ENCODE measurements at places on chromosomes 4 and X. TPM values are rescaled to one million over a fixed set of nuclear protein-coding genes. Genes with fewer than 3 reads are reported as not detected.

GRCh38 chr4:70671091-70671490, 4.8 kb upstream of the JCHAIN start:
- H3K4me1 ChIP-seq: no peaks in the 10 kb centered on the region
- DNase-seq: no peak
- no peaks in the 10 kb centered on the region for H3K27me3 ChIP-seq
- H3K27ac ChIP-seq: no peak overlapping the region
- no peak overlapping the region for H3K4me3 ChIP-seq

DNA sequence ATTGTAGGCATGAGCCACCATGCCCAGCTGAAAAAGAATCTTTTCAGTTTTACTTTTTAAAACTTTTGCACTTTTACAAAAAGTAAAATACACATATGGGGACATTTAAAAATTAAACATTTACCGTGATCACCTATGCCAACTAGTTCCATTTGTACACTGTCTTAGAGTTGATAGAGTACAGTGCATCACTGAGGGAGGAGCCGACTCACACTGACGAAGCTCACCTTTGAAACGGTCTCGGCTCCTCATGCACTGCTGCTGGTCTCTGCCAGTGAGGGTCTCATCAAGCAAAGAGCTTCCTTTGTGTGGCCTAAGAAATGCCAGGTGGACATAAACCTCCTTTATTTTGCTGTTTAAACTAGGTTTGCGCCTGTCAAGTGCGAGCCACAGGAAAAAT, 50.0 kb downstream of the GRK4 start:
- no peak for DNase-seq
- no peaks in the 10 kb centered on the region for H3K27me3 ChIP-seq
- no peak overlapping the region for H3K4me3 ChIP-seq
- no peak overlapping the region for H3K27ac ChIP-seq

DNA sequence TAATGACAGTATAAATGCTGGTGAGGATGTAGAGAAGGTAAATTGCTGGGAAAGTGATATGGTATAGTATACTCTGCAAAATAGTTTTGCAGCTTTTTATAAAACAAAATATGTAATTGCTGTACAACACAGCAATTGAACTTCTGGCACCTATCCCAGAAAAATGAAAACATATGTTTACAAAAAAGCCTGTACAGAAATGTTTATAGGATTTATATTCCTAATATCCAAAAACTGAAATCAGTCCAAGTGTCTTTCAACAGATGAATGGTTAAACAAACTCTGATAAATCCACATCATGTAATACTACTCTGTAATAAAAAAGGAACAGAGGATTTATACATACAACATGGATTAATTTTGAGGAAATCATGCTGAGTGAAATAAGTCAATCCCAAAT, 198.4 kb upstream of the ACTRT1 start:
- H3K27ac ChIP-seq: no peak overlapping the region
- no peak overlapping the region for H3K4me3 ChIP-seq
- no peaks in the 10 kb centered on the region for H3K36me3 ChIP-seq

- H3K36me3 ChIP-seq: no peaks in the 10 kb centered on the region
- H3K27me3 ChIP-seq: no peaks in the 10 kb centered on the region
- DNase-seq: no peak
- H3K27ac ChIP-seq: no peak overlapping the region
- H3K4me3 ChIP-seq: no peak overlapping the region
- no peaks in the 10 kb centered on the region for H3K4me1 ChIP-seq
These were observed 275.4 kb upstream of the CPEB2 start for GRCh38 chr4:14726877-14727361.

DNA sequence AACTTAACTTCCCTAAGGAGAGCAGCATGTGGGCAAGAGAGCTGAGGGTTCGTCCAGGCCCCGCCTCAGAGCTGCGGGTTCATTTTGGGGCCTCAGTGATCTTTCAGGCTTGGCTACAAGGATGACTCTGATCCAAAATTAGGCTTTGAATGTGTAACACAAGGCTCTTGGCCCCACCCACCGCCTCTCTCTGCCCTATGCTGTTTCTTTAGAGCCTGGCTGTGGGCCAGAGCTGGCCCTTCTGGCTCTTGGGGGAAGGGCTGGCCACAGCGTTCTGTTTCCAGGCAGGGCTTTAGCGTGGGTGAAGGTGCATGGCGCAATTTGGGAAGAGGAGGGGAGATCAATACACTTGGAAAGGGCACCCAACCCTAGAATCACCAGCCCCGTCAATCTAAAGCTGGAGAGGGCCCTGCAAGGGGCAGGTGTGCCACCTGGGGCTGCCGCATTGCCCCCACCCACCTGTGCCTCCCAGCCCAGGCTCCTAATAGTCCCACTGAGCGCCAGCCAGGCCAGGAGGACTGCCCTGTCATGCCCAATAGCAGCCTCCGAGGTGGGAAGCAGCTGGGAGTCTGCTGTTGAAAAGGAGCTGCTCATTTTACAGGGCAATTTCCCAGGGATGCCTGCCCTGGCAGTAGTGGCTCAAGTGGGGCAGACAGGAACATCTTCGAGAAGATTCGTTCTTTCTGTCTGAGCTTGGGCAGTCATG, 84.5 kb upstream of the MAML3 start:
- H3K4me1 ChIP-seq: peaks cover 32% of the 10 kb centered on the region
- peak overlapping the region; percentile 59 for H3K27ac ChIP-seq
- no peaks in the 10 kb centered on the region for H3K27me3 ChIP-seq
- no peaks in the 10 kb centered on the region for H3K36me3 ChIP-seq

GRCh38 chr4:147754037-147754445, 22.2 kb downstream of the ARHGAP10 start:
- no peak for DNase-seq
- no peak overlapping the region for H3K27ac ChIP-seq
- no peaks in the 10 kb centered on the region for H3K36me3 ChIP-seq
- peaks cover 7% of the 10 kb centered on the region for H3K4me1 ChIP-seq

DNA sequence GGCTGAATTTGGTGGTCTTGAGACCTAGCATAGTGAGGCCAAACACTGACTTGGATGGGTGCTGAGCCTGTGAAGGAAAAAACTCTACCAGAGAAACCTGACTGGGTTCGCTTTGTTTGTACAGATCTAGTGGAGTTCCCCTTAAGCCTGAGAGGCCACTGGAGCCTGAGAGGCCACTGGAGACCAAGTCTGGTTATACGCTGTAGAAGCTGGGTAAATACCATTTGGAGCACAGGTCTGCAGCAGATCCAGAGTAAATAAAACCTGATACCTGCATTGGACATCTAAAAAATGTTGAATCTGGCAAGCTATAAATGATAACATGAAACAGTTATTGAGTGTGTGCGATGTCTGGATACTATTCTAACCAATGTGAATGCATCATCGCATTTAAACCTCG, 104.3 kb upstream of the IGSF1 start:
- no peaks in the 10 kb centered on the region for H3K27me3 ChIP-seq
- H3K27ac ChIP-seq: no peak overlapping the region
- H3K4me3 ChIP-seq: no peak overlapping the region
- no peak for DNase-seq
- H3K4me1 ChIP-seq: no peaks in the 10 kb centered on the region

DNA sequence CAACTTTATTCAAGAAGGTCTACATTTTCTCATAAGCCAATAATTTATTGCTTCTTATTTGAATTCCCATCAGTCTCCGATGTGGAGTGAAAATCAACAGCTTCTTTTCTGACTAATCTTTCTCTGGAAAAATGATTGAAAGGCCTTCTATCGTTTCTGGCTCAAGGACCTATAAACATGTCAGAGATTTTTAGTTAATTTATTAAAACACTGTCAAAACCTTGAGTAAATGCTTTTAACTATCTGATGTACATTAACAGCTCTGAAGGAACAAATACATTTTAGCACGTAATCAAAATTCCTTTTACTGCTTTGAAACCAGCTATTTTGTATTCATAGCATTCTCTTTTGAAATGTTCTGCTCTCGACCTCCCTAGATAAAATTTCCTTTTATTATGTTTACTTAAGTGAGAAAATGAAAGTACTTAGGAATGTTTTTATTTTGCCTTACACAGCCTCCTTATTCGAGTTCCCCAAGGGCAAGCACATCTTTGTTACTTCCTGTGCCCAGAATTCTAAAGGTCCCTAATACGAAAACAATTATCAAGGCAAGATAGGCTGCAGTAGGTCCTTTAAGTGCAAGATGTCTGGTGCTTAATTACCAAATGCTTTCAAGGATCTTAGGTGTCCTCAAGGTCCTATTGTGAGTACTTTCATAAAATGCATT, 3.1 kb upstream of the ZFX start:
- peak; percentile 26 for DNase-seq
- peak overlapping the region; percentile 13 for H3K27ac ChIP-seq
- no peaks in the 10 kb centered on the region for H3K27me3 ChIP-seq
- H3K36me3 ChIP-seq: no peaks in the 10 kb centered on the region
- H3K4me3 ChIP-seq: no peak overlapping the region

DNA sequence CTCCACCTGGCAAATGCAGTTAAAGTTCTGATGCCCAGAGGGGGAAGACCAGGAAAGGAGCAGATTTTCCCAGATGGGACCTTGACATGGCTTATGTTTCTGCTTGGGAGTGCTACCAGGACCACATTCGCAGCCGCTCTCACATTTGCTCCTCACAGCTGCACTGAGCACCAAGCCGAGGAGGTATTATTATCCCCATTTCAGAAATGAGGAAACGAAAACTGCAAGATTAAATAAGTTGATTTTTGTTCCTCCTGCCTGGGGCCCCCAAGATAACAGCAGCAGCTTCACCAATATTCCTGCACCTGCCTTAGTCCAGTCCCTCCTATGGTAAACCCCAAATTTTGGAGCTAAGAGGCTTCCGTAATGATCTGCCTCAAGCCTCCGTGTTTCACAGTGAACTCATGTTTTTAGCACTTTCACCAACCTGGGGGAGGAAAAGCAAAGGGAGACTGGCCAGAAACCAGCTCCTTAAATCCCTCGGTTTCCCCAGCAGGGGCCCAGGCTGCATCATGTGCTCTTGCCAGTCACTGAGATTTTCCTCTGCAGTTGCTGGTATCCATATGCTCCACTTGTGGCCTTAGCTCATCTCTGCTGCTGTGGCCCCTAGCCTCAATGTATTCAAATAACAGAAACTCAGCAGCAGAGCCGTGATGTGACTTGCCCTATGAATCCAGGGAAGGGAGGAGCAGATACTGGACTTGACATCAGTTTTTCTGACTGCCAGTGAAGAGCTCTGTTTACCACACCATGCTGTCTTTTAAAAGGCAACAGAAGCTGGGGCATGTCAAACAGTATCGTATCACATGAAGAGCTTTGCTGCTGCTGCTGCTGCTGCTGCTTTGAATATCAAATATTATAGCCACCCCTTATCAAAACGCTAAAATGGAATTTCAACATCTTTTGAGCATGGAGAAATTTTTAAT, 95.5 kb upstream of the KLHL13 start:
- H3K4me1 ChIP-seq: peaks cover 3% of the 10 kb centered on the region
- no peaks in the 10 kb centered on the region for H3K27me3 ChIP-seq
- no peak overlapping the region for H3K27ac ChIP-seq
- H3K36me3 ChIP-seq: no peaks in the 10 kb centered on the region
- no peak overlapping the region for H3K4me3 ChIP-seq

DNA sequence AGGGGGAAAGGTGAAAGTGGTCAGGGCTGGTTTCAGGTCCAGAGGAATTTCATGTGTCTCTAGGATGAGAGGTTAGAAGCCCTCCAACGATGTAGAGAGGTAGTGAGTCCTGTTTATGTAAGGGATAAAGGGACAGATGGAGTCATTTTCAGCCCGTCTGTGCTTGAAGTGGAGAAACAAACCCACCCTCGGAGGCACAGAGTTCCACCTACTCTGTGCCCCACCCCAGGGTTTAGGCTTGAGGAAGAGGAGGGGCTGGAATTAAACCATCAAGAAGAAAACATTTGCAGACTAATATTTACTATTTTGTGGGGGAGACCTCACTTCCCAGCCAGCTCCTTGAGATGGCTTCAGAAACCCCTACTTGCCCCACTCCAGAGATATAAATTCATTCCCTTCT, 868 bp upstream of the GNL3L start:
- H3K27ac ChIP-seq: peak overlapping the region; percentile 71
- peak overlapping the region; percentile 82 for H3K4me3 ChIP-seq
- no peaks in the 10 kb centered on the region for H3K27me3 ChIP-seq
- no peaks in the 10 kb centered on the region for H3K36me3 ChIP-seq
- DNase-seq: no peak

GRCh38 chrX:9456250-9457074, 8.4 kb upstream of the TBL1X start:
- no peak overlapping the region for H3K4me3 ChIP-seq
- H3K27me3 ChIP-seq: no peaks in the 10 kb centered on the region
- no peaks in the 10 kb centered on the region for H3K36me3 ChIP-seq
- DNase-seq: no peak
- no peak overlapping the region for H3K27ac ChIP-seq
- H3K4me1 ChIP-seq: no peaks in the 10 kb centered on the region

DNA sequence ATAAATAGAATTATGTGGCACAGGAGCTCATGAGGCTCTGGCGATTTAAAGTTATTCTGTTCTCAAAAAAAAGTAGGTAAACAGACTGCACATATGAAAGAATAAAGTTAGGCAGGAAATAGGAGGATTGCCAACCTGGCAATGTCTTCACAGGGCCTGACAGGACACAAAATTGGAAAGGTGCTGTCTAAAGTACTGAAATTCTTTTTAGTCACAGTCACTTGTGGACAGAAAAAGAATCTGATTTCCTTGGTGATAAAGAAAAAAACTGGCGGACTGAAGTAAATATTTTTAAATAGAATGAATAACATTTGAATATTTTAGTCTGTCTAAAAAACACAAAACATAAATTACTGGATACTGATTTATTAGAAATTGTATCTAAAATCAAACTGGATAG, 124.4 kb downstream of the VEGFC start:
- H3K27ac ChIP-seq: no peak overlapping the region
- H3K27me3 ChIP-seq: no peaks in the 10 kb centered on the region
- no peak for DNase-seq
- no peaks in the 10 kb centered on the region for H3K4me1 ChIP-seq
- no peaks in the 10 kb centered on the region for H3K36me3 ChIP-seq

- H3K27ac ChIP-seq: no peak overlapping the region
- H3K4me1 ChIP-seq: no peaks in the 10 kb centered on the region
- no peak overlapping the region for H3K4me3 ChIP-seq
These were observed 45.9 kb downstream of the VSIG4 start for GRCh38 chrX:65993915-65994460.

DNA sequence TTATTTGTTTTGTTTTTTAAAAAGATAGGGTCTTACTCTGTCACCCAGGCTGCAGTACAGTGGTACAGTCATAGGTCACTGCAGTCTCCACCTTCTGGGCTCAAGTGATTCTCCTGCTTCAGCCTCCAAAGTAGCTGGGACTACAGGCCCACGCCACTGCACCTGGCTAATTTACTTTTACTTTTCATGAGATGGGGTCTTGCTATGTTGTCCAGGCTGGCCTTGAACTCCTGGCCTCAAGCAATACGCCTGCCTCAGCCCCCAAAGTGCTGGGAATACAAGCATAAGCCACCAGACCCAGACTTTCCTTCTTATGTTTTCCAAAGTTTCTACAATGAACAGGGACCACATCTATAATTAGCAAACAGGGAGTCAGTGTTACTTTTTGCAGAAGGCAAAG, 37.9 kb upstream of the MXD4 start:
- H3K27ac ChIP-seq: no peak overlapping the region
- H3K27me3 ChIP-seq: no peaks in the 10 kb centered on the region
- peaks cover 11% of the 10 kb centered on the region for H3K4me1 ChIP-seq
- H3K4me3 ChIP-seq: no peak overlapping the region

Gene CLCN4
- polyA plus RNA-seq: 1.9 TPM

Gene CT45A3
- not detected for polyA plus RNA-seq

Gene GPRASP2
- polyA plus RNA-seq: 19.3 TPM

Gene NKX3-2
- 1.7 TPM for polyA plus RNA-seq

Gene NAAA
- polyA plus RNA-seq: 59.7 TPM

Gene FAM9B
- polyA plus RNA-seq: 0.15 TPM

Gene ARMCX2
- polyA plus RNA-seq: 39.7 TPM

Gene SSX4
- polyA plus RNA-seq: not detected

Gene RTL3
- 0.48 TPM for polyA plus RNA-seq

Gene CNGA1
- polyA plus RNA-seq: 4.7 TPM

Gene RNF175
- polyA plus RNA-seq: 1.1 TPM

Gene TLR10
- 2.2 TPM for polyA plus RNA-seq

Data from large intestine (tissue), 12 donors.